CD4-positive, alpha-beta T cell treated with Interleukin-15 for 4 hours (primary cell): ENCODE measurements at places on chromosomes 12 and 14.

- no peak for DNase-seq
Measured at GRCh38 chr12:104536841-104537240, 80.1 kb downstream of the CHST11 start.

- DNase-seq, result no peak
Measured at GRCh38 chr12:28425526-28425925, 235.3 kb downstream of the CCDC91 start.

DNA sequence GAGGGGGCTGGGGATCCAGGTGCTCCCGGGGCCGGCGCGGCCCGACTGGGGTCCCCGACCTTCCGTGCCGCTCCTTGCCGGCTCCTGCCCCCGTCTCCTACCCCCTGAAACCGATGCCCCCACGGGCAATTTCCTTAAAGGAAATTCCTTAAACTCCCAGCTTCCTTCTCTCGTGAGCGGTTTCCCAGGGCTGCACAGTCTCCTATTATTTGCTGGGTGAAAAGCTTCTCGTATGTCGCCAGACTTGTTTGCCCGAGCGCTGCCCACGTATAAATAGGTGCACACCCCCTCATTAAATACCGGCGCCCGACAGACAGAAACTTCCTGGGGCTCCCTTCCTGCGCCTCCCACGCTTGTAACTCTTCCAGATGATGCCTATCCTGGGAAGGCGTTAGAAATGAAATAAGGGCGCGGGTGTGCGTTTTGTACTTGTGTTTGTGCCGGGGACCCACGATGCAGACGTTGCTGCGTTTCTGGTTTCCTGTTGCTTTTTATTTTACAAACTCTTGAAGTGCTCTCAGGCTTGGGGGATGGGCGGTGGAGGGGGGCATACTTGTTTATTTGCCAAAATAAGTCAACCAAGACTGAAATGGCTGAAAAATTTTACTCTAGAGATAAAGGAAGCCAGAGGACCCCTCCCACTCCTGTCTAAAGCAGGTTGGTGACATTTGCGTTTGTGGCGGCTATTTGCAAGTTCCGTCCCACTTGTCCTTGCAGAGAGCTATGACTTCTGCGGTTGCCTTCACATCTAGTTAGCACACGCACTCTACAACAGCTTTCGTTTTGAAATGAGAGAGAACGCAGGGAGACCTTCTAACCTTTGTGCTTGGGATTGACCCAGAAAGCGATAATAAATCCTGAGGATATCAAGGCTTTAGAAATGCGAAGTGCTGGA lies 1.0 kb downstream of the HIP1R start:
- DNase-seq, result peak; percentile 28

DNA sequence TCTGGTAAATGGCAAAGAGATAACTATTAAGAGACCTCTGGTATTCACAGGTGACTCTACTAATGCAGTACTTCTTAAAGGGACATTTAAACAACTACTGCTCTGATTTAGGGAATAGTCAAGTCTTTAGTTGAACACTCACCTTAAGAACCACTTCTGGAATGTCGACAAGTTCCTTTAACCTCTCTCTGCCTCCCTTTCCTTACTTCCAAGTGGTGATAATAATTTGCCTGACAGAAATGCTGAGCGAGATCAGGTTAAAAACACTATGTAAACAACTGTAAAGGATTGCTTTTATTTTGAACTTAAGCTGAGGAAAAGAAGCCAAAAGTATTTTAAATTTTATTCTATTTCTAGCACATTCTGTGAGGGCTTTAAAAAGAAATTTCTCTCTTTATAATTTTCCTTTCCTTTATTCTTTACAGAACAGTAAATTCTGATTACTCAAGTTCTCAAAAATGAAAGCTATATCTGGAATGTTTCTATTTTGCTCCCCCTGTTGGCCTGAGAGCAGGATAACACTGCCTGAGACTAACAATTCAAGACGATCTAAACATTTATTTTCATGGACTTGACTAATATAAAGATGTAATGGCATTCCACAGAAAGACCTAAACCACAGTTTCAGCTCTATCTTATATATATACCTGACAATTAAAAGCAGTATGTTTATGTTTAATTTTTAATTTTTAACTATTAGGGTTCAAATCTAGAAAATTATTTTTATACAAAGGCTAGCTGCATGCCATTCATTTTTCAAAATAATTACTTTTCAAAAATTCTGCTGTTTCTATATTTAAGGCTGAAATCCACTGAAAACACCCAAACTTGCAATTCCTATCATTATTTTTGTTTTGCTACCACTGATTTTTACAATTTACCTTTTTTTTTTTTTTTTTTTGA lies 29.2 kb downstream of the ZCCHC8 start:
- peak; percentile 73 for DNase-seq

DNA sequence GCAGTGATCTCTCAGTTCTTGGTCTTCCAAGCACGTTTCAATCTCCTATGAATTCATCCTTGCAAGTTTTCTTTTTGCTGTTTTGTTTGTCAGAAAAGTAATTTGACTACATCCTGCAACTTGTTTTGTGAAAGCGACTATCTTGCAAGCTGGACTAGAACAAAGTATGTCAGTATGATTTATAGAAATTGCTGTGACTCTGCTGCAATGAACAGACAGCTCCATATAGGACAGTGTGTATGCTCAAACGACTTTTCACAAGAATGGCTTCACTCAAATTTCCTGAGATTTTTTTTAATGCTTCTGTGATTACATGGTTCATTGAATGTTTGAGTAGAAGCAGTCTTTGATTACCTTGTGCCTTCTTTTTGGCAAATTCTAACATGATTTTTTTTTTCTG lies 123.5 kb upstream of the TRHDE start:
- no peak for DNase-seq

GRCh38 chr14:91008759-91009409 lies 51.6 kb downstream of the RPS6KA5 start:
- DNase-seq, result no peak

GRCh38 chr12:57549909-57550640 lies at the start of gene KIF5A:
Gene KIF5A (plus strand): TSS chr12:57550044. CDS start chr12:57550272, 228 bp downstream.
- peak; percentile 44 for DNase-seq

DNA sequence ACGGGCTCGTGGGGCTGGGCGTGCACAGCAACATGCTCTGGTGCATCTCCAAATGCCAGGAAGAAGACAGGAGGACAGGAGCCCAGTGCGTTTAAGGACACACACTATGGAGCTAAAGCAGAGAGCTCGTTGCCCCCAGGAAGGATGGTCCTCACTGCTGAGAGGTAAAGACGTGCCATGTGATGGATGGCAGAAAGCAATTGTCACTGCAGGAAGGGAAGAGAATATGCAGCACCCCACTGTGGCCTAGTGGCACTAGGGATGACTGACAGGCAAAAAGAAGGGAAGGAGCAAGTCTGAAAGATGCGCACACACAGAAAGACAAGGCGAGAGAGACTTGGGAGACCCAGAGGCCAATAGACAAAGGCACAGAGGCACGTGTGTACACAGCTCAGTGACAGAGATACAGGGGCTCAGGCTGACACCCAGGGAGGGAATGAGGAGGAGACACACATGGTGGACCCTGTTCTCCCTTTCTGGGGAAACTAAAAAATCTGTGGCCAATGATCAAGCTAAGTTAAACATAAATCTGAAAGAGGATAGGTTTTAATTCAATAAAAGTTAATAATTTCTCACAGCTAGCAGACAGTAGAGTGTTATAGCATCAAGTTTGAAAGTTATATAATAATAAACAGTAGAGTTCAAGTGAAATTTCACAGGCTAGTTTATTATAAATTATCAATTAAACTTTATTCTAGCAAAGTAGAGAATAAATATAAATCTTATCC lies 78.8 kb downstream of the CRACR2A start:
- DNase-seq, result no peak

DNA sequence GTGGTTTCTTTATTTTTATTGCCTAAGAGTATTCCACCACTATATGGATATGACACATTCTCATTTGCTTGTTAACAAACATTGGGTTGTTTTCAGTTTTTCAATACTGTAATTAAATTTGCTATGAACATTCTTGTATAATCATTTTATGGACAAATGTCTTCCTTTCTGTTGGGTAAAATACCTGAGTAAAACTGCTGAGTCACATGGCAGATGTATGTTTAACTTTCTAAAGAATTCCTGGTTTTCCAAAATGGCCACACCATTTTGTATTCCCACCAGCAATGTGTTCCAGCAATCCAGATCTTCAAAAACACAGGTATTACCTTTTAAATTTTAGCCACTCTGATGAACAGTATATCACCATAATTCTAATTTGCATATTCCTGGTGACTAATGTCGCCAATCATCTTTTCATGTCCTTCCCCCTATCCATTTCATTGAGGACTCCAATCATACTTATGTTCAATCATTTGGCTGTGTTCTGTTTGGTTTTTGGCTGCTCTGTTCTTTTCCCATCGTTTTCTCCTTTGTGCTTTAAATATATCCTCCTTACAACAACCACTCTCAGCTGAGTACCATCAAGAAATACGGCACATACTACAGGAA lies 36.0 kb downstream of the CDK17 start:
- no peak for DNase-seq

GRCh38 chr12:2961705-2962104 lies 2.5 kb downstream of the TEAD4 start:
- DNase-seq, result no peak

GRCh38 chr12:121918679-121919038 lies 267 bp downstream of the CFAP251 start:
- DNase-seq, result no peak

GRCh38 chr12:113862590-113863454 lies 103.3 kb downstream of the RBM19 start:
- DNase-seq, result peak; percentile 13

DNA sequence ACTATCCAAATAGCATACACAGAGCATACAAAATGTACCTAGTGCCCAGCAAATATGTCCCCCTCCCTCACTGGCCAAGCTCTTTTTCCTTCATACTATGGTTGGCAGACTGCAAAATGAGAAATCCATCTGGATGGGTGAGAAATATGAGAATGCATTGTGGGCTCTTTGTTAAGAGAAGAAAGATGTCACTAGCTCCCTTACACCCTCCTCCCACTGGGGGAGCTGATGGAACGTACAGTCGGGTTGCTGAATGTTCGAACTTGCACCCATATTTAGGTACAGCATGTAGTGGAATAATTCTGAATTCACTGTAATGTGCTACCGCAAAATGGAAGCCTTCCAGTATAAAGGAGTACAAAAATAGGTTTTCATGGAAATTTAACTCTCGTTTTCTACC lies 377.4 kb downstream of the GRIN2B start:
- DNase-seq, result no peak

DNA sequence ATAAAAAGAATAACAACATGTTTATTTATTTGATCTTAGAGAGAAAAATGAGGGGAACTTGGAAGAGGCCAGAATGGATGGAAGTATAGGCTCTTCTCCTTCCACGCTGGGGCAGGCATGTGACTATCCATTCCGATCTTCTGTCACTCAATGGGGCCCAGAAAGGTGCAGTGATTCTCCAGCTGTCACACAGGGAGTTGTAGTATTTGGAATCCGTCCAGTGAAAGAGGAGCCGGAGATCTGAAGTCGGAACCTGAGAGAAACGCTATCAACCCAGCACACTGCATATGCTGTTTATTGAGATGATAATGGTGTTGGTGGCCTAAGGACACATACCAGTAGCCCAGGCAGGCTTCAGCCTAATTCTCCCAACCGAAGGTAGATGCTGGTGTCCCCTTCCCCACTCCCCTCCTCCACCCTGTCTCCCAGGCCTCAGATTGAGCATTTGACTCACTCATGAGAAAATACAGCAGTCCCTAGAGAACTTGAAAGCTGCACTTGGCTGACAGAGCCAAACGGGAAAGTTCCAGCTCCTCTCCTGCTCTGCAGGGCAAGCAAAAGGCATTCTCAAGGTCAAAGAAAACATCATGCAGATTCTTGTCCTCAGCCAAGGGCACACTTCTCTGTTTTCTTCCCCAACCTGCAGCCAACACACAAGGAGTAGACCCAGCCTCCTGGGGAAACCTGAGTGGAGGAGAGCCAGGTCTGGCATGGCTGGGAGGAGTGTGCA lies 100.4 kb downstream of the IRF2BPL start:
- no peak for DNase-seq

- no peak for DNase-seq
Measured at GRCh38 chr12:78236264-78236663, 405.6 kb downstream of the NAV3 start.

GRCh38 chr12:71159878-71160277 lies 2.1 kb upstream of the TSPAN8 start:
- DNase-seq, result no peak

DNA sequence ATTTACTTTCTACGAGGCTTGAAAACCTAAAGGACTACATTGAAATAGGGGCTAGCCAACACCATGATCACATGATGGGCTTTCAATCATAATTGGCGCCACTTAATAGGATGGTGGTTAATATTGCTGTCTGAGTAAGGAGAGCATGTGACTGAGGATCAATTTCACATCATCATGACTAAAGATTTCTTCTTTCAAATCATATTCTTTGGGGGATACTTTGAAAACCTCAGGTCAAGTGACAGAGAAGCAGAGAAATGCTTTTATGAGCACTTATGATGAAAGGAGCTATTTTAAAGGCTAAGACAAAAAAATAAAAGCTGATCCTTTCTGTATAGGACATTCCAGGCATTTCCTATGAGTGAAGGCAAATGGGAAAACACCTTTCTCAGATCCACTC lies 42.9 kb upstream of the KRAS start:
- DNase-seq, result no peak
